ENCODE measurements at places on chromosomes 11 and 22.

DNA sequence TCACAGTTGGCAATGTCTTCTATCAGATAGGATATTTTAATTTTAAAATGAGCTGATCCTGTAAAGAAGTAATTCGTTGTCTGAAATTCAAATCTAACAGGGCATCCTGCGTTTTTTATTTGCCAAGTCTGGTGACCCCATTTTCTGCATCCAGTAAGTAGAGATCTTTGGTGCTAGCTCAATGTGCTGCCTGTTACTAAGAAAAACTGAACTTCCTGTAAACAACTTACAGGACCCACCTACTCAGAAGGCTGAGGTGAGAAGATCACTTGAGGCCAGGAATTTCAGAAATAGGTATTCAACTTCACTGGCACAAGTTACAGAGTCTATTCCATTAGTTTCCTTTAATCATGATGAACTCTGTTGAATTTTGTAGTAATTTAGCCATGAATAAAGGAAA, 4.0 kb downstream of the ARL14EP start:
- DNase-seq: no peak

DNA sequence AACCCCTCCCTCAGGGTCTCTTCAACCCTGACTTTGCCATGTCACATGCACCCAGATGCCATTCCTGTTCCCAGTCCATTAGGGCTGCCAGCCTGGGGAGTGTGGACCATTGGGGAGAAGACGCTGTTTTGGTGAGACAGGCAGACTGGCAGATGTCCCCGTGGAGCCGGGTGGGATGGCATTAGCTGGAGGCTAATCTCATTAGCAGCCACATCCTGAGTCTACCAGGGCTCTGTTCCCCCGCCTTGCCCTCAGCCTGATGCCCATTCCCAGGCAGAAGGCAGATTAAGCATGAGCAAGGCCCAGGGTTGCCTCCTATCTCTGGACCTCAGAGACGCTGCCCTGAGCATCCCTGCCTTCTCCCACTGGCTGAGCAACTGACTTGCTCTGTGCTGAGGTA, 46.4 kb upstream of the ALX4 start:
- no peak for DNase-seq

DNA sequence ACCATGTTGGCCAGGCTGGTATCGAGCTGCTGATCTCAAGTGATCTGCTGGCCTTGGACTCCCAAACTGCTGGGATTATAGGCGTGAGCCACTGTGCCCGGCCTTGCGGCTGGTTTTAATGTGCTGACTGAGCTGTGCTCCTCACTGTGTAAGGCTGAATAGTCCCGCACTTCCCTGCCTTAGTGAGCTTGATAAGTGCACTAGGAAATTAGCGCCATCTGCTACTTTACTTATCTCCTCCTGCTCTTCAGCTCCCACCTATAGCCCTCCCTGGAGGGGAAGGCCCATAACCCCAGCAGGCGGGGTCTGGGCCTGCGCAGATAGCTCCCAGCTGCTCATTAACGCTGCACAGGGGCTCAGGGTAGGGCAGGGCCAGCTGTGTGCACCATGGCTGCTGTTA, 49.4 kb downstream of the CLMP start:
- no peak for DNase-seq

- DNase-seq: no peak
Observed at GRCh38 chr22:24848559-24849168, 42.7 kb downstream of the SGSM1 start.

- DNase-seq: no peak
Observed at GRCh38 chr22:39234472-39234787, 10.4 kb downstream of the PDGFB start.

DNA sequence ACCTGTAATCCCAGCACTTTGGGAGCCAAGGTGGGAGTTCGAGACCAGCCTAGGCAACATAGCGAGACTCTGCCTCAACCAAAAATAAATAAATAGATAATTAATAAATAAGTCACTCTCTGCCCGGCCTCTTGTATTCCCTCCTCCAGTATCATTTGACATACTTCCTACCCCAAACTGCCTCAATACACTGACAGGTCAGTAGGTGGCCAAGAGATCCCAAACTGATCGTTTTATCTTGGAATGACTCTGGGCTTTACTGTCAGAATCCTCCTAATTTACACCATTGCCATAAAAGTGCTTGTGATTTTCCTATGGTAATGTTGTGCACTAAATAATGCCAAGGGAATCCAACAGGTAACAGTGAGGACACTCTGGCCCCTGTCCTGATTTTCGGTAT, 94.2 kb downstream of the PDHX start:
- DNase-seq: no peak

- no peak for DNase-seq
Observed at GRCh38 chr11:128553662-128554362, 33.5 kb downstream of the ETS1 start.

- DNase-seq: no peak
Observed at GRCh38 chr11:109933126-109933525, 160.1 kb upstream of the ZC3H12C start.

DNA sequence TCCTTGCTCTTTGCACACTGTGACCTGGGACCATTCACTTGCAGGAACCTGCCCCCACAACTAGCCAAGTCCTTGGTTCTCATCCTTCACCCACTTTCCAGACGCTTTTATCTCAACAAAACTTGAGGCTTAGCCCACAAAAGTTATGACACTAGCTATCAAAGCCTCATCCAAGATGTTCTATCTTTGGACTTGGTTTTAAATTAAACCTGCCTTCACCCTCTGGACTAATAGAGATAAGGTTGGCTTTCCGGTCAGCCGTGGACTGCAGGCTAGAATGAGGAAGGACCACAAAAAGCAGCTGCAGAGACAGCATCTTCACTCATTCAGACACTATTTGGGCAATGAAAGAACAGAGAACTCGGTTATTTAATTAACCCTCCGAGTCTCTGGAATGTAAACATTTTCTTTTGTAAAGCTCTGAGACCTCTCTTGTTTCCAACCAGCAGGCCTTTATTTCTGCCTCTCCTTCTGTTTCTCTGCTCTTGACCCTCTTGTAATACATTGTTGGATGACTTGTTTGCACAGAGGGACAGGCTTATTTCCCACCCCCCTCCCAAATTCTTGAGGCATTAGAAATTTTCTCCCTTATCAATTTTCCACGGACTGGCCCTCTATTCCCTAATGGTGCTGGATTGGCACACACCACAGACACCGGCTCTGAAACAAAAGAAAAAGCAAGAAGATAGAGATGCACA, 41.4 kb downstream of the ARL14EP start:
- no peak for DNase-seq

DNA sequence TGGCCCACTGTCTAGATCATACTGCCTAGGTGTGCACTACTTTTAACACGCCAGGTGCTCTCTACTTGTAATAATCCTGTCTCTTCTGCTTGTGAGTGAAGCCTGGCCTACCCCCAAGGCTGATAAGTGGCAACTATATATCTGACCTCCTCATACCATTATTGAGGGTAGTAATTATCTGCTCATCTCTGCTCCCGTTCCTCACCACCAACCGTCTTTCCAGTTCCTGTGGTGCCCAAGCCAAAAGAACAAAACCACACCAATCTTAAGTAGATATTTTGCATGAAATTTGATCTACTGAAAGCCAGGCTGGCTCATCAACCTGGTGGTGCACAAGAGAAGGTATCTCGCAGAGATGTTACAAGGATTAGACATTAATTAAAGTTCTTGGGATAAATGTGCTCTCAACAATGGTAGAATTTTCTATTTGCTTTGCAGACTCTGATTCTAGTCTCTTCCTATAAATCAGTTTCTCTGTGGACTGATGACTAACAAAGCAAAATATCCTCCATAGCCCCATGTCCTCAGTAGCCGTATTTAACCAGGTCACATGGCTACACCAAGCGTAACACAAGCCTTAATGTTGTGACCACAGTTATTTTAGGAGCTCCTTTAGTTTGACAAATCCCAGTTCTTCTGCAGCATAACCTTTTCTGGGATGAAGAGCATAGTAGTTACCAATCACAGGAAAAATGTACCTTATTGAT, 267.2 kb downstream of the NTM start:
- no peak for DNase-seq

GRCh38 chr11:57213342-57214097, 23.5 kb downstream of the APLNR start:
- DNase-seq: no peak

- no peak for DNase-seq
Observed at GRCh38 chr11:66450560-66450959, 11.9 kb upstream of the MRPL11 start.

- DNase-seq: no peak
Observed at GRCh38 chr11:4523666-4524065, 21.3 kb upstream of the OR52M1 start.

- no peak for DNase-seq
Observed at GRCh38 chr11:61598886-61599868, 18.3 kb upstream of the SYT7 start.

- no peak for DNase-seq
Observed at GRCh38 chr11:119342023-119342300, 1.3 kb upstream of the C1QTNF5 start.

DNA sequence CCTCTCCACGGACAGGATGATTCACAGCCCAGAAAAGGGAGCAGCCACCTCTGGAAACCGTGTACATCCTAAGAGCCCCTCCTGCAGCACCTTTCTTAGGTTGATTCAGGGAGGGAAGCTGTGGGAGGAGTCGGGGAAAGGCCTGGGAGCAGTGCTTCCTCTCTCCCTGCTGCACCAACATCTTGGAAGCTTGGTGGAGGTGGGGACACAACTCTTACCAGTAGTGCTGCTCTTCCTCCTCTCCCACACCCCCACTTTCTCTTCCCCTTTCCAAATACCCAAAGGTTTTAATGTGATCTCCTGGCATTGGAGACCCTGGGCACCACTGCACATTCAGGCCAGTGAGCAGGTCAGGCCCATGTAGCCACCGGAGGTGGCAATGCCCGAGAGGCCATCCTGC, 46.4 kb upstream of the HORMAD2 start:
- no peak for DNase-seq

GRCh38 chr11:64251016-64251752, at the start of gene PLCB3:
Gene PLCB3, plus strand, starts transcription at chr11:64251530. Its CDS starts 120 bp downstream, at chr11:64251650.
- DNase-seq: peak; percentile 65

- no peak for DNase-seq
Observed at GRCh38 chr11:35962369-35963138, 18.7 kb downstream of the LDLRAD3 start.

- DNase-seq: no peak
Observed at GRCh38 chr11:34443136-34443535, 4.4 kb downstream of the CAT start.

DNA sequence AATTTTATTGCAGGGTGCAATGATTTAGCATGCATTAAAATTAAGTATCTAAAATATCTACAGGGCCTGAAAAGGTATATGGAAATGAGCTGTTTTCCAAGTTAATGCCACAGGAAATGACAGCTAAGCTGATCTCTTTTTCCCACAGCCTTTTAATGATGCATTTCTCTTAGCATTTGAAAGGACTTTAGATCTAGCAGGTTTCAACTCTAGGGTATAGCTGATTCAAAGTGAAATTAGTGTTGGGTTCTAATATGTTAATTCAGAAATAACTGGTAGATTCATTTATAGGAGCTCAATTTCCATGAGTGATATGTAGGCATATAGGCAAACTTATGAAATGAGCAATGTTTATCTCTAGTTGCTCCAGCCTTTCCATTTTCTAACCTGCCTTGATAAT, 274.2 kb downstream of the CASP12 start:
- no peak for DNase-seq

GRCh38 chr11:80473562-80473961, 1032.7 kb upstream of the TENM4 start:
- no peak for DNase-seq

DNA sequence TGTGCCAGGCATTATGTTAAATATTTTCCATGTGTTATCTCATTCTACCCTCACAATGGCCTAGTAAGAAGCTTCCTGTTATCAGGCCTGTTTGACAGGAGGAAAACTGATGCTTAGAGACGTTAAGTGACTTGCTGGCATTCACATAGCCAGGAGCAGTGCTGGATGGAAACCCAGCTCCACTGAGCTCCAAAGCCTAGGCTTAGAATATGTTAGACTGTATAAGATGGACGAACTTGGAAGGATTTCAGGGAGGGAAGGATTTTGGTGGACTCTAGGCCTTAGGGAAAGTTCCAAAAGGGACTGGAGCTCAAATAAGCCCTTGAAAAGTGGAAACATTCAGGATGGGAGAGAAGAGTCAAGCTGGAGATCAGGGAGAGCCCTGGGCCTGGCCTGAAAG, 2.1 kb downstream of the CD44 start:
- DNase-seq: no peak

DNA sequence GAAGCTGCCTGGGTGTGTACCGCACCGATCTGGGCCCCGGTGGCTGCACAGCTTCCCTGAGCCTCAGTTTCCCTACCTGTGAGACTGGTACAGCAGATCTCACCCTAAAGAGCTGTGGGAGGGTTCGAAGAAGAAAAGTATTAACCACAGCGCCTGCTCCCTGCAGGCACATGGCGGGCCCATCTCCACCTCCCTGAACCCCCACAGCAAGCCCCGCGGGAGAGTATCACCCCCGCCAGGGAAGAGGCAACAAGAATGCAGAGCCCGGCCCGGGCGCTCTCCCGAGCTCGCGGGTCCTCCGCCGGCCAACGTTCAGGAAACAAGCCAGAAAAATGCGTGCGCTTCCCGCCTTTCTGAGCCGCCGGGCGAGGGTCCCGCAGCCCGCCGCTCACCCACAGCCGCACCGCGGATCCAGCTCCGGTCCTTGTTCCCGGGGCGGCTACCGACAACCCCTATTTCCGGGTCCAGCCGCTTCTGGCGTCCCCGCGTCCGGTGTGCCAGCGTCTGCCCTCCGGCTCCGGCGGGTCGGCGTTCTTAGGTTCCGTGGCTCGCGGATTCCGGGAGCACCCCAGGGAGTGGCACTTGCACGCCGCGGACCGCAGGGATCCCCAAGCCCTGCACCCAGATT, at the start of gene TOP3B:
TOP3B (minus strand) TSS at position 450 of the 628 bp plus-strand sequence. CDS start 7,078 bp downstream, outside the sequence.
- DNase-seq: peak; percentile 72

GRCh38 chr11:17548444-17548843, 1.4 kb downstream of the OTOG start:
- DNase-seq: no peak

DNA sequence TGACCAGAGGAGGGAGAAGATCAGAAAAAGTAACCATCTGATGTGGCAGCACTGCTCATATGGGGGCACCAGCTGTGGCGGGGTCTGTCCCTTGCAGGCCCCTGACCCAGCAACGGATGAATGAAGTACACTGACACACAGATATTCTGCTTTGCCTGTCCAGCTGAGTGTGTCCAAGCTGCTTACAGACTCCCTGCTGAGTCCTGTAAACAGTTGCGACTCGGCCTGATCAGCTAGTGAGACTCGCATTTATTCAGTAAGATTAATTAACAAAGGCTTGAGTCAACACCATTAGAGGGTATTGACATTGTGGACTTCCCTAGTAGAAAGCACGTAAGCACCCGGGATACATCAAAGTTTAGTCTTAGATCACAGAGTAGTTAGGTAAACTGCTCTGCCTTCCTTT, 15.3 kb upstream of the OR10D3 start:
- no peak for DNase-seq
